Placental pericyte (primary cell): ENCODE measurements at places on chromosomes 1 and 21. TPM values are rescaled to one million over a fixed set of nuclear protein-coding genes. Genes with fewer than 3 reads are reported as not detected.

The LCE3D gene
- total RNA-seq, result not detected in 2 replicates

The ZZZ3 gene
- total RNA-seq, result 50.3 and 91.3 TPM in 2 replicates

The TDRD5 gene
- total RNA-seq, result not detected in 2 replicates

The KNCN gene
- total RNA-seq, result not detected in 2 replicates

The FNBP1L gene
- 6.8 and 7.2 TPM in 2 replicates for total RNA-seq

The ALG14 gene
- total RNA-seq, result 2.2 and 4.9 TPM in 2 replicates

The CRYBG2 gene
- under 0.01 TPM in 1 of 2 replicates, not detected in the other for total RNA-seq

The CRNN gene
- total RNA-seq, result not detected in 2 replicates

The TRPM2 gene
- total RNA-seq, result under 0.01 and 0.29 TPM in 2 replicates

The RIPK4 gene
- not detected in 2 replicates for total RNA-seq

The NLRP3 gene
- 1.3 and 8.9 TPM in 2 replicates for total RNA-seq

The HEYL gene
- 0.57 TPM in 1 of 2 replicates, not detected in the other for total RNA-seq

The LRP8 gene
- total RNA-seq, result 51.2 and 55.1 TPM in 2 replicates

The PDPN gene
- 20.3 and 249 TPM in 2 replicates for total RNA-seq

The DDAH1 gene
- total RNA-seq, result 47.3 and 73.3 TPM in 2 replicates

The MRPS6 gene
- 22.5 and 29.3 TPM in 2 replicates for total RNA-seq

The KIAA1614 gene
- total RNA-seq, result 3.9 and 4.2 TPM in 2 replicates

The COL24A1 gene
- 0.22 and 3.6 TPM in 2 replicates for total RNA-seq

The TRNP1 gene
- 8.8 and 51.4 TPM in 2 replicates for total RNA-seq

The AK5 gene
- 17.1 and 101 TPM in 2 replicates for total RNA-seq

The TRIM33 gene
- total RNA-seq, result 29.5 and 40.7 TPM in 2 replicates

The SLC35D1 gene
- 11.8 and 37.9 TPM in 2 replicates for total RNA-seq

The TENT5C gene
- 1.5 and 7.4 TPM in 2 replicates for total RNA-seq

The ELAPOR1 gene
- 0.22 and 0.43 TPM in 2 replicates for total RNA-seq

The MAB21L3 gene
- total RNA-seq, result 0.14 and 0.66 TPM in 2 replicates

The MROH9 gene
- total RNA-seq, result 0.43 TPM in 1 of 2 replicates, not detected in the other

The KCNJ6 gene
- 0.14 and 0.22 TPM in 2 replicates for total RNA-seq

The MXRA8 gene
- 342 and 367 TPM in 2 replicates for total RNA-seq

The FCGR3A gene
- 0.14 TPM in 1 of 2 replicates, not detected in the other for total RNA-seq

The TRIM58 gene
- 2.7 and 5.9 TPM in 2 replicates for total RNA-seq
